Natural killer cell treated with Interleukin-12 subunit alpha and Interleukin-12 subunit beta and Interleukin-15 and Interleukin-18, amount 100 ng/mL, for 72 hours (primary cell): ENCODE measurements at places on chromosomes 6 and 20. TPM values are rescaled to one million over a fixed set of nuclear protein-coding genes. Genes with fewer than 3 reads are reported as not detected.

DNA sequence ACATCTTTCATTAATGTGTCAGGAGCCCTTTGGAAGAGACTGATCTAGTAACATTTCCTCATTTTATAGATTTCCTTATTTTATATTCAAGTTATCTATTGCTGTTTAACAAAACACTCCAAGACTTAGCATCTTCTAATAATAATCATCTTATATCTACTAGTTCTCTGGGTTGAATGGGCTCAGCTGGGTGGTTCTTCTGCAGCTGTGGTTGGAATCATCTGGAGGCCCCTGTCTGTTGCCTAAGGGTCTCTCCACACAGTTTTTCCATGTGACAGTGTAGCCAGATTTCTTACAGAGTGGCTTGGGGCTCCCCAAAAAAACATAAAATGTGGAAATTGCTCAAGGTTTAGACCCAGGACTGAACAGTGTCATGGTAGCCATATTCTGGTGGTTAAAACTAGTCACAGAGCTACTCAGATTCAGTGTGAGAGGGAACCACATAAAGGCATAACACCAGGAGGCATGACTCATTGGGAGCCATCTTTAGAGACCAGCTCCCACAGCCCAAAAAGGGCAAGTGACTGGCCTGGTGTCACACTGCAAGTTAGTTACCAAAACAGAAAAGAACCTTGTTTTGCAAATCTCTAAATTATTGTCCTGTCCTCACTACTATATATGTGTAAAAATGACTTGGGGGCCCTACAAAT, 11.5 kb downstream of the SLC2A10 start:
- no peak overlapping the region for H3K4me3 ChIP-seq
- H3K4me1 ChIP-seq: no peaks in the 10 kb centered on the region
- no peak overlapping the region for H3K27ac ChIP-seq
- no peak for DNase-seq
- no peaks in the 10 kb centered on the region for H3K27me3 ChIP-seq
- H3K36me3 ChIP-seq: no peaks in the 10 kb centered on the region

- H3K27ac ChIP-seq: no peak overlapping the region
- H3K36me3 ChIP-seq: no peaks in the 10 kb centered on the region
- H3K4me3 ChIP-seq: no peak overlapping the region
- no peaks in the 10 kb centered on the region for H3K4me1 ChIP-seq
These were observed 6.7 kb downstream of the MAFB start for GRCh38 chr20:40682104-40682981.

DNA sequence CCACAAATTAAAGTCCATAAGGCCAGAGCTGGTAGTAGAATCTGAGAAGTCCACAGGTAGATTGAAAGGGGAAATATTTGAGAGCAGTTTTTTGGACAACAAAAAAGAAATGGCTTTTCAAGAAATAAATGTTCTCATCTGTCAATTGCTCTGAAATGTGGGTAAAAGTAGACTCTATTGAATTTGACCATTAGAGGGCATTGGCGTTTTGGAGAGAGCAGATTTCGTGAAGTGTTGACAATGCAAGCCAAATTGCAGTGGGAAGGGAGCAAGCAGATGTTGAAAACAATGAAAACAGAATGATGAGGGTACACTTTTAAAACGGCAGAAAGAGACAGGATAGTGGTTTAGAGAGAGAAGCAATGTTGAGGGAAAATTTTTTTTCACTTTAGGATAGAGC, 149.1 kb upstream of the FAM83B start:
- peaks cover 8% of the 10 kb centered on the region for H3K27me3 ChIP-seq
- H3K27ac ChIP-seq: no peak overlapping the region
- H3K4me1 ChIP-seq: no peaks in the 10 kb centered on the region
- H3K4me3 ChIP-seq: no peak overlapping the region

The SLC35B2 gene
- 34.6 TPM for total RNA-seq

The SLC17A1 gene
- total RNA-seq: not detected
